Stomach (tissue), 19 donors: ENCODE measurements at places on chromosomes 7 and 10. TPM values are rescaled to one million over a fixed set of nuclear protein-coding genes. Genes with fewer than 3 reads are reported as not detected.

GRCh38 chr10:11886851-11887250 lies 63.7 kb downstream of the PROSER2 start:
- H3K4me1 ChIP-seq = no peaks in the 10 kb centered on the region
- H3K4me3 ChIP-seq = no peak overlapping the region
- no peak overlapping the region for H3K27ac ChIP-seq
- H3K27me3 ChIP-seq = no peaks in the 10 kb centered on the region
- H3K36me3 ChIP-seq = no peaks in the 10 kb centered on the region

DNA sequence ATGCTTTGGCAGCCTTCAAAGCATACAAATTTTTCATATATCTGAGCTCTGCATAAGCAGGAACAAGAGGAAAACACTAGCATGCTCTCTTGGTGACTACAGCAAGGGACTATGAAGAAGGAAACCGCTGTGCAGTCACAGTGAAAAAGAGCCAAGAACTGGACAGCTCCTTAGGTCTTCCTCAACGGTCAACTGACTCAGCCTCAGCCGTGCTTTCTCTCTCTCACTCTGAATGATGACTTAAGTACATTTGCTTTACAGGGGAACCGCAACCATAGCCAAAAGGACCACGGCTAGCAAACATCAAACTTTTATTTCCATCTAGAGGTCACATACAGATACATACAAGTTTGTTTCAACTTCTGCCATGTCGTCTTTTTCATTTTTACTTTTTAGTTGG lies 69.9 kb downstream of the HYCC1 start:
- no peaks in the 10 kb centered on the region for H3K27me3 ChIP-seq
- no peak overlapping the region for H3K27ac ChIP-seq
- H3K4me3 ChIP-seq = no peak overlapping the region
- H3K36me3 ChIP-seq = peaks cover 4% of the 10 kb centered on the region
- no peaks in the 10 kb centered on the region for H3K4me1 ChIP-seq
- no peak for DNase-seq

DNA sequence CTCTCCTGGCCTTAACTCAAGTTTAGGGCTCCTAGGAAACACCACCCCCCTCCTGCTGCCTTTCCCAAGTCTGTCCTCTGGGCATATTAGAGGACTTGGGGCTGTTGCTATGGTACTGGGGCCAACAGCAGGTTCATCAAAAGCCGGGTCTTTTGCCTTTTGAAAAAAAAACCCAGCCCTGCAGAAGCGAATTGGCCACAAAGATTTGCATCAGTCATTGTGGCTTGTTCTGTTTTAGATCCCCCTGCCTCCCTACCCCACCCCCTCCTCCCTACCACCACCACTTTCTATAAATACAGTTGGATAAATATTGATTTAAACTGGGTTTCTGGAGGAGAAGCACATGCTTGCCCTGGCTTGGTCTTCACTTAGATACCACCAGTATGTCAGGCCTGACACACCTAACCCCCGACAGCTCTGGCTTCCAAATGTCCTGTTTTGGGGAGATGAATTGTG lies 7.0 kb downstream of the MXI1 start:
- H3K4me1 ChIP-seq = peaks cover 67% of the 10 kb centered on the region
- no peaks in the 10 kb centered on the region for H3K36me3 ChIP-seq
- H3K27ac ChIP-seq = peak overlapping the region; percentile 95
- H3K27me3 ChIP-seq = no peaks in the 10 kb centered on the region
- peak; percentile 66 for DNase-seq

- no peaks in the 10 kb centered on the region for H3K36me3 ChIP-seq
- H3K4me1 ChIP-seq = peaks cover 27% of the 10 kb centered on the region
- H3K4me3 ChIP-seq = no peak overlapping the region
- DNase-seq = no peak
These were observed 97.4 kb upstream of the BMPER start for GRCh38 chr7:33807779-33808482.

GRCh38 chr7:116762971-116763370 lies 91.0 kb downstream of the MET start:
- H3K27me3 ChIP-seq = no peaks in the 10 kb centered on the region
- H3K4me3 ChIP-seq = no peak overlapping the region
- no peaks in the 10 kb centered on the region for H3K4me1 ChIP-seq
- DNase-seq = no peak
- no peaks in the 10 kb centered on the region for H3K36me3 ChIP-seq
- H3K27ac ChIP-seq = no peak overlapping the region

- DNase-seq = no peak
- H3K27ac ChIP-seq = no peak overlapping the region
- H3K4me1 ChIP-seq = no peaks in the 10 kb centered on the region
- H3K4me3 ChIP-seq = no peak overlapping the region
- H3K36me3 ChIP-seq = no peaks in the 10 kb centered on the region
These were observed 12.8 kb downstream of the IFIT2 start for GRCh38 chr10:89314676-89315075.

- H3K4me1 ChIP-seq = peaks cover 11% of the 10 kb centered on the region
- no peaks in the 10 kb centered on the region for H3K27me3 ChIP-seq
- H3K4me3 ChIP-seq = peak overlapping the region; percentile 65
- H3K27ac ChIP-seq = peak overlapping the region; percentile 94
- DNase-seq = peak; percentile 37
These were observed 604 bp downstream of the MXI1 start for GRCh38 chr10:110207805-110208613.

DNA sequence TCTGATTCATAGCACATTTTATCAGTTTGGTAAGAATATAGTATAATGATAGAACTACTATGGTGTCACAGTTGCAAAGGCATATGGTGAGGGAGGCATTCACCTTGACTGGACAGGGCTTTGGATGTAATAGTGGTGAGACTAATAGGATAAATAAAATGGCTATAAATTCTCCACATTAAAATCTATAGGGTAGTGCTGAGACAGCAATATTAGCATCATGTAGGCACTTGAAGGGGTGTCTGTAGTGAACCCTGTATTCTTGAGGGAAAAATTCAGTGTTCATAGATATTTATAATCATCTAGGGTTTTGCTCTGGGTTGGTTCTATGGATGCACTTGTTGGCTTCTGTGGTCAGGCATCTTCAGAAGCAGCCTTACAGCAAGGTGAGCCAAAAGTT lies 59.3 kb upstream of the ICA1 start:
- H3K4me1 ChIP-seq = no peaks in the 10 kb centered on the region
- no peak overlapping the region for H3K27ac ChIP-seq
- no peaks in the 10 kb centered on the region for H3K36me3 ChIP-seq
- no peak for DNase-seq

GRCh38 chr7:127844165-127844564 lies 187.1 kb downstream of the LRRC4 start:
- H3K27me3 ChIP-seq = no peaks in the 10 kb centered on the region
- H3K36me3 ChIP-seq = peaks cover under 1% of the 10 kb centered on the region
- H3K4me1 ChIP-seq = peaks cover 28% of the 10 kb centered on the region
- no peak overlapping the region for H3K4me3 ChIP-seq

Gene CYP3A4
- polyA plus RNA-seq = not detected

Gene IDI2
- not detected for polyA plus RNA-seq

Gene KCNIP2
- not detected for polyA plus RNA-seq

Gene SEMA3E
- polyA plus RNA-seq = 1.2 TPM

Gene GATA3
- polyA plus RNA-seq = 0.12 TPM

GRCh38 chr7:133230591-133231194 lies 22.2 kb upstream of the EXOC4 start:
- no peaks in the 10 kb centered on the region for H3K36me3 ChIP-seq
- DNase-seq = peak; percentile 64
- no peak overlapping the region for H3K4me3 ChIP-seq
- no peaks in the 10 kb centered on the region for H3K4me1 ChIP-seq

DNA sequence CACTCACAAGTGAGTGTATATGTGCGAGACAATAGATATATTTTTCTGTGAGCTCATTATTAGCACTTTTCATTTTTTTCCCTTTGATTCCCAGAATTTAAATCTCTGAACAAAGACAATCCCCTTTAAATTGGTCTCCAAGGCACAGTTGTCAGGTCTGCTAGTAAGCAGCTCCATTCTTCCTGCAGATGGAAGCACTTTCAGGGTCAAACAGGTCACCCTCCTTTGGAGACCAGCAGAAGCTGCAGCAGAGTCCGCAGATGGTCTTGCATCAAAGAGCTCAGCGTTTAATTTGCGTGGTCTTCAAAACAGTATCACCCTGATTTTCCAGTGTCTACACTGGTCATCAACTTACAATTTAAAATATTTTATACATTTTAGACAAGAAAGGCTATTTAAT lies 543.8 kb downstream of the ARL4A start:
- no peak overlapping the region for H3K27ac ChIP-seq
- no peaks in the 10 kb centered on the region for H3K4me1 ChIP-seq
- DNase-seq = no peak
- H3K27me3 ChIP-seq = no peaks in the 10 kb centered on the region

DNA sequence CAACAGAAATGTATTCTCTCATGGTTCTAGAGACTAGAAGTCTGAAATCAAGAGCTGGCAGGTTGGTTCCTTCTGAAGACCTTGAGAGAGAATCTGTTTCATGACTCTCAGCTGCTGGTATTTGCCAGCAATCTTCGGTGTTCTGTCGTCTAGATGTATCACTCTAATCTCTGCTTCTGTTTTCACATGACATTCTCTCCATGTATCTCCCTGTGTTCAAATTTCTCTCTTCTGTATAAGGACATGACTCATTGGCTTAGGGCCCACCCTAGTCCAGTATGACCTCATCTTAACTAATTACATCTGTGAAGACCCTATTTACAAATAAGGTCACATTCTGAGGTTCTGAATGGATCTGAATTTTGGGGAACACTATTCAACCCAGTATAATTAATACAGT lies 82.3 kb downstream of the ANKRD7 start:
- no peaks in the 10 kb centered on the region for H3K27me3 ChIP-seq
- H3K4me1 ChIP-seq = no peaks in the 10 kb centered on the region
- no peak for DNase-seq
- no peaks in the 10 kb centered on the region for H3K36me3 ChIP-seq

Gene FAM25C
- polyA plus RNA-seq = not detected

GRCh38 chr10:30490289-30491000 lies 56.5 kb downstream of the MAP3K8 start:
- no peaks in the 10 kb centered on the region for H3K27me3 ChIP-seq
- no peak overlapping the region for H3K4me3 ChIP-seq
- no peak for DNase-seq
- peaks cover 4% of the 10 kb centered on the region for H3K4me1 ChIP-seq

DNA sequence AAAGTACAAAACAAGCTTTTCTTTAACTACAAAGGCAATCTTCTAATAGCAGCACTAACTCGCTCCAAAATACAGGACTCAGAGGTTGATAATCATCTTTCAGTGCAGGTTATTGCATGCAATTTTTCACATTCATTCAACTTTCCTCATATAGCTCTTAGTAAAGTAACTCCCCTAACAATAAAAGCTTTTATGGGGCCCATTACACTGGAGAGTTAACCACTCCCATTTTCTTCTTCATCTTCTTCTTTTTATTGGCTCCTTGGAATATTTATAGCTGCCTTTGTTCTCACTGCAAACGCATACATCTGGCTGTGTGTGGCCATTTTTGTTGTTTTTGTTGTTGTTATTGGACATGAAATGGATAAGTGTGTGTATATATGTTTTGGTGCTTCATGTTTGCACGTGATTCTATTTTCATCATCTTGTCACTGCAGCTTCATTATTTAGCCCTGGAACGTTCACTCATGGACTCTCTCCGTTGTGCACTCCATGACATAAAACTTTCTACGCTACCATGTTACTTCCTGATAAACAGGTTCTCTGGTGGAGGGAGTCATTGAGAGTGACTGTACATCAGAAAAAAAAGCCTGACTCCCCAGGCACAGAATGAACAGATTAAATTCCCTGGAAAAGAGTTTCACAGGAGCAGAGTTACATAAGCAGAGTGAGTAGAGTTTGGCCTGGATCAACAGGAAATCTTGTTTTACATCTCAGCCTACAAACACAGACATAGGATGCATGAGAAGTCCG lies 236.4 kb upstream of the SP4 start:
- H3K27ac ChIP-seq = no peak overlapping the region
- peaks cover 11% of the 10 kb centered on the region for H3K4me1 ChIP-seq
- H3K36me3 ChIP-seq = no peaks in the 10 kb centered on the region
- no peak for DNase-seq
- H3K4me3 ChIP-seq = no peak overlapping the region
- no peaks in the 10 kb centered on the region for H3K27me3 ChIP-seq

GRCh38 chr10:118970770-118971169 lies 58.7 kb upstream of the NANOS1 start:
- H3K36me3 ChIP-seq = no peaks in the 10 kb centered on the region
- DNase-seq = no peak
- H3K27me3 ChIP-seq = no peaks in the 10 kb centered on the region
- H3K4me3 ChIP-seq = no peak overlapping the region
- H3K27ac ChIP-seq = no peak overlapping the region
- no peaks in the 10 kb centered on the region for H3K4me1 ChIP-seq
